T-helper 1 cell (primary cell): ENCODE measurements at places on chromosomes 5 and 9.

- DNase-seq = no peak
These were observed 28.8 kb upstream of the TNFAIP8 start for GRCh38 chr5:119327018-119327417.

GRCh38 chr9:14453286-14453685 lies 139.3 kb upstream of the NFIB start:
- no peak for DNase-seq

DNA sequence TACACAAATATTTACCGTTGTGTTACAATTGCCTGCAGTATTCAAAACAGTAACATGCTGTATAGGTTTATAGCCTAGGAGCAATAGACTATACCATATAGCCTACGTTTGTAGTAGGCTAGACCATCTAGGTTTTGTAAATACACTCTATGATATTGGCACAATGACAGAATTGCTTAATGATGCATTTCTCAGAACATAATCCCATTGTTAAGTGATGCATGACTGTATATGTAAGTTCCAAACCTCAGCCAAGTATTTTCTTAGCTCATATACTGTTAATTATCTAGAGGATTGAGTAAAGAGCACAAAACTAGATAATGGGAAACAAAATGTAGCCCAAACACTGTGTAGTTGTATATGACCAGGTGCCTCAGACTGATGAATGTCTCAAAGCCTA lies 220.1 kb downstream of the ANXA1 start:
- no peak for DNase-seq

- DNase-seq = no peak
These were observed 1262.0 kb upstream of the DMAC1 start for GRCh38 chr9:9061627-9062026.

GRCh38 chr9:23621188-23621587 lies 204.9 kb downstream of the ELAVL2 start:
- no peak for DNase-seq

DNA sequence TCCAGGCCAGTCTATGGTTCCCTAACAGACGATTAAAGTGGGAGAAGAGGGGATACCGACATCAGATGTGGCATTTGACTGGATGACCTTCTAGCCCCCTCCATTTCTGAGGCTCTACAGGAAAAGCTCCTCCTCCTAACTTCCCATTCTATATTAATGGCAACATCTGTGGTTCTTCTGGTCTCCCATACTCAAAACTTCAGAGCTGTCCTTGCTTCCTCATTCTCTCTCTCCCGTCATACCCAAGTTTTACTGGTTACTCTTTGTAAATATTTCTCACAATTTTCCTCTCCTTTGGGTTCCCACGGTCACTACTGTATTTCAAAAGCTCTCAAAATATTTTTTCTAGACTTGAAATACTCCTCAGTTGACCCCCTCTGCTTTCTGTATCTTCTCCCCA lies 36.0 kb upstream of the IL7R start:
- no peak for DNase-seq

GRCh38 chr5:98557916-98558315 lies 215.5 kb upstream of the RGMB start:
- DNase-seq = no peak

DNA sequence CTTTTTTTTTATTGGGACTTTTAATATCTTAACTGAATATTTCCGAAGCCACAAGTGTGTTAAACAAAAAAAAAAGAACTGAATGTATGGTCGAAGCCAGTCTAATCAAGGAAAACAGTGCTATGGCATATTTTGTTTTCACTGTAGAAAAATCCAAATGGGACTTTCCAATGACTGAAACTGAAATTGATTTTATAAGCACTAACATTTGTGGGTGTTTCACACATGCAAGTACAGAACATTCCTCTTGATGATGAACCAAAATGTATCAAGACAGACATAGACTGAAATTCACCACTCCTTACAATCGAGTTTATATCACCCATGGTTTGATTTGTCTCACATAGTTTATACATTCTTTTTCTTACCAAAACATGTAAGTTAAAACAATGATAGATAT lies 1026.8 kb downstream of the CDH18 start:
- no peak for DNase-seq

DNA sequence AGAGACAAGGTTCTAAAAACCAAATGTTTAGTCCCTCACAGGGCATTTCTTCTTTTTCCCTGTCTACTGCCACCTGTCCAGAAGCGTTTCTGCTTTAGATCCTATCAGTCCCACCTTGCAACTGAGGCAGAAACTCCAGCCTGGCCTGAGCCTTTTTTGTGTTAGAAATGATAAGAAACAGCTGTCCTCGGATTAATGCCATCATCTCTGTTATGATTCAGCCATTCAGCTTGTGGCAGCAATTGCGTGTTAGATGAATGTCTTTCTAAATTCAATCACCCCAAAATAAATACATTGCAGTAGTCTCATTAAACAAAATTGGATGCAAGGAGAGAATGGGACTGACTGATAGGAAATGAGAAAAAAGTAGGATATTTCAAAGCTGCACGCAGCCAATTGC lies 28.3 kb upstream of the FRMPD1 start:
- no peak for DNase-seq

DNA sequence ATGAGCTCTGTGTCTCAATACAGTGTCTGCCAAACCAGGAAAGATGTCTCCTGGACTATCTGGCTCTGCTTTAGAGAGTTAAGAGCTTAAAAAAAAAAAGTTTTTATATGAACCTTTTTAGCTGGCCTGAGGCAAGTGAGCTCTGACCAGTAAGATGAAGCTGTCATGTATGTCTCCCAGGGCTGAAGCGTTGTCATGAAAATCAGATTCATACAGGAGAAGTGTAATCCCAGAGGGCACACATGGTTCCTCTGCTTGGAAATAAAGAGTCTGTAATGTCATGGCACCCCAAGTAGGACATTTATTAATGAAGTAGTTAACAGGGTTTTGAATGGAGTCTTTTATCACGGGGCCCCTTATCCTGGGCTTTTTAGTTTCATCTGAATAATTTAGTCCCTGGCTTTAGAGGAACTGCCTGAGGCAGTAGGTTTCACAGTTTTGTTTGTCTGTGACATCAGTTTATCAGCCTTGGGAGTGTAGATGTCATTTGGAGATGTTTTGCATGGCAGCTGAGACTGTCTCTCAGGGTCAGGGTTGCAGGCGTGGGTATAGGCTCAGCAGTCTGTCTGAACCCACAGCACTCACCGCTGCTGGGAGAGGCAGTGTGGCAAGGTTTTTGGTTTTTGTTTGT lies 223.3 kb downstream of the DIRAS2 start:
- no peak for DNase-seq

- no peak for DNase-seq
These were observed 203.0 kb downstream of the SPATA31A6 start for GRCh38 chr9:42386477-42386876.
